ENCODE measurements at places on chromosomes 1 and 21. TPM values are rescaled to one million over a fixed set of nuclear protein-coding genes. Genes with fewer than 3 reads are reported as not detected.

Gene YIPF1
- 29.1 TPM for total RNA-seq

Gene CYP4Z1
- not detected for total RNA-seq

Gene UBE4B
- 66.0 TPM for total RNA-seq

Gene ST6GALNAC5
- 3.8 TPM for total RNA-seq

Gene IL10
- not detected for total RNA-seq

Gene ALG14
- total RNA-seq, result 2.7 TPM

DNA sequence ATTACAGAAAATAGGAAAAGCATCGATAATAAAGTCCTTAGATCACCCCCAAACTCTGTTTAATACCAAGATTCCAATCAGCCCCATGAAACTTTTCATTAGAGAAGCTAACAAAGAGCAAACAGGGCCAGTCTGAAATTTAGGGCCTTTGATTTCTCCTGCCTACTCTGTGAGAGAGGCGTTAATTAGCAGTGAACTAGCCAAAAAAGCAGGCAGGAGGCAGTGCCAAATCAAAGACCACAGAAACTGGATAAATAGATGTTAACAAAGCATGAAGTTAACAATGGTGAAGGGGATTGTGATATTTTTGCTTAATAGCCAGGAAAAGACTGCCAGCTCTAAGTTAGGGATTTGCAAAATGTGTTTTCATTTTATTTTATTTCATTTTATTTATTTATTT lies 11.2 kb downstream of the TAF5L start:
- no peak for DNase-seq

DNA sequence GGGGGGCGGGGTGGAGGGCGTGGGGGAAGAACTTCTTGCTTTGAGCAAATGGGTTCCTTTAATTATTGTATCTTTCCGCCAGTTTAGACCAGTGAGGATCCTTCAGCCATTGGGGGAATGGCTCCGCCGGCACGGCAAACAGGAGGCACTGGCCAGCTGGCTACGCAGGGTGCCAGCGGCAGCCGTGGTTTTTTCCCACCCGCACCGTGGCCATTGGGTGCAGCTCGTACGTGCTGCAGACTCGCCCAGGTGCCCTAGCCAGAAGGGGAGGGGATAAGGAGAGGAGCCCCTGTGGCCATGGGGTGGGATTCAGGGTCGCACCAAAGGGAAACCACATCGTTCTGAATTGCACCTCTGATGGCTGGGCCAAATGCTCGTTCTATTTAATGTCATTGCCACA lies 65.6 kb downstream of the RGSL1 start:
- no peak for DNase-seq

DNA sequence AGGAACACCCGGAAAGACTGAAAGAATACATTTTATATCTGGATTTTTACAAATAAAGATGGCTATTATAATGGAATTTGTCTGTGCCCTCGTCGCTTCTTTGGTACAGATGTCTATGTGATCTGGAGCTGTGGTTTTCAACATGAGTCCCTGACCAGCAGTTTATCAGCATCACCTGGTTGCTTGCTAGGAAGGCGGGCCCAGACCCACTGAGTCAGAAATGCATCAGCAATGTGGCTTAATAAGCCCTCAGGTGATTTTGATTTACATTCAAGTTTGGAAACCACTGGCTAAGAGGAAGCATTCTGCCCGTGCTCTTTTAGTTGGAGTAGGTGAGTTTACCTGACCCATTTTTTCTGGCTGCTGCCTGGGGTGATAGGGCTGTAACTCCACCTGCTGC lies 31.7 kb downstream of the ATP1A1 start:
- DNase-seq, result no peak

- DNase-seq, result no peak
Observed at GRCh38 chr1:12798911-12799310, 7.7 kb downstream of the PRAMEF1 start.

DNA sequence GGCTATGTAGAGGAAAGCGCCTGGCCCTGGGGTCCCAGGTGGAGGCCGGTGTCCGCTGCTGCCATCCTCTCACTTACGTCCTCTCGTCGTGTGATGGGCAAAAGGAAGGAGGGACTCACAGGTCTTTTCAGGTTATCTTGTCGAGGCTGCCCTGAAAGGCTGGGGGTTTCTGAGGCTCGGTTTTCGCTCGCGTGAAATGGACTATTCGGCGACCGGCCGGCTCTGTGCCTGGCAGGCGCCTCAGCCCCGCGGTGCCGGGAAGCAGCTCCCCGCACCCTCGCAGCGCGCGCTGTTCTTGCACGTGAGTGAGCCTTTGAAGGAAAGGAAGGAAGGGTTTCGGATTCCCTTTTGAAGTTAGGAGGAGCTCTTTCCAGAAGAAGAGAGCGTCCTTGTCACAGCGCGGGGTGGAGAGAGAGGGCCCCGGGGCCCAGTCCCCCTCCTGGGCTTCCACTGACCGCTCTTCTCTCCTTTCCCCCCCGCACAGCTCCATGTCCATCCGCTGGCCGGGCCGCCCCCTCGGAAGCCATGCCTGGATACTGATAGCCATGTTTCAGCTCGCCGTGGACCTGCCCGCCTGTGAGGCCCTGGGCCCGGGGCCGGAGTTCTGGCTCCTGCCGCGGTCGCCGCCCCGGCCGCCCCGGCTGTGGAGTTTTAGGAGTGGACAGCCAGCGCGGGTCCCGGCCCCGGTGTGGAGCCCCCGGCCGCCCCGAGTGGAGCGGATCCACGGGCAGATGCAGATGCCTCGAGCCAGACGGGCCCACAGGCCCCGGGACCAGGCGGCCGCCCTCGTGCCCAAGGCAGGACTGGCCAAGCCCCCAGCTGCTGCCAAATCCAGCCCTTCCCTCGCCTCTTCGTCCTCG lies 57.2 kb downstream of the AJAP1 start:
- peak; percentile 67 for DNase-seq

DNA sequence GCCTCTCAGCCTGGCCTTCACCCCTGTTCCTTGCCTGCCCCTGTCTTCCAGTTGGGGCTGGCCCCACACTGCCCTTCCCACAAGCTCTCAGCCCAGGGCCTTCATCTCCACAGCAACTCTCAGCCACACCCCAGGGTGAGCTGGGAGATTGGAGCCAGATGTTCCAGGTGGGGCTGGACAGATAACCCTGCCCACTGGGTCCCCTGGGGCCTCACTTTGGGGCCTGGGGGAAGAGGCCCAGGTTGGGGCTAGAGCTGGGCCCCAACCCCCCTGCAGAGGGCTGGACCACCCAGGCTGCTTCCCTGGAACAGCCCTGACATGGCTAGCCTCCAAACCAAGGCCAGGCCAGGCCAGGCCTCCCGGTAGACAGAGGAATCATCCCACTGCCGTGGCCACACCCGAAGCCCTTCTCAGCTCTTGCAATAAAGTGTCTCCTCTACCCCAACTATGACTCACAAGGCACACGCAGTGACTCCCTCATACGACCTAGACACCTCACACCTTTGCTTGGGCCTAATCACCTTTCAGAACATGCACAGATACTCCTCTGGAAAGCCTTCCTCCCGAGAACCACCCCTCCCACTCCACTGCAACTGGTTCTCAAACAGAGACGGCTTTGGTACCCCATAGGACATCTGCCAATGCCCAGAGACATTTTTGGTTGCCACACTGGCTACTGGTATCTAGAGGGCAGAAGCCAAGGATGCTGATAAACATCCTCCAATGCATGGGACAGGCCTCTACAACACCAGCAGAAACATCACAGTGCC lies 22.2 kb downstream of the SLC2A1 start:
- DNase-seq, result no peak

DNA sequence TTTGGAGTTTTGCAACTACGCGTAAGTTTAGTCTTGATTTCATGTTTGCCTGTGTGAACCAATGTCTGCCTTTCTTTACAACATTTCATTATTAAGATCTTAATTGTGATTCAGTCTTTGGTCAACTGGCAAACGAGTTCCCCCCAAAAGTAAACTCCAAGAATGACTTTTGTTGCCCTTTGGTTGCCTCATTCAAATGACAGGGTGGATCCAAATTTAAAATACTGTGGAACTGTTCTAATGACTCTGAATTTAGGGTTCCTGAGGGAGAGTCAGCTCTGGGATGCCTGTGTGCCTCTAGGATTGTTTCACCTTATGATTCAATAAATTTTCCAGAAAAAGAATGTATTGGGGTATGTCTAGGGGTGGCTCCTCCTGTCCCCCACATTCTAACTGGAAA lies 105.3 kb downstream of the KCNN3 start:
- no peak for DNase-seq

- no peak for DNase-seq
Observed at GRCh38 chr1:157133426-157133825, 4.8 kb downstream of the ETV3 start.

DNA sequence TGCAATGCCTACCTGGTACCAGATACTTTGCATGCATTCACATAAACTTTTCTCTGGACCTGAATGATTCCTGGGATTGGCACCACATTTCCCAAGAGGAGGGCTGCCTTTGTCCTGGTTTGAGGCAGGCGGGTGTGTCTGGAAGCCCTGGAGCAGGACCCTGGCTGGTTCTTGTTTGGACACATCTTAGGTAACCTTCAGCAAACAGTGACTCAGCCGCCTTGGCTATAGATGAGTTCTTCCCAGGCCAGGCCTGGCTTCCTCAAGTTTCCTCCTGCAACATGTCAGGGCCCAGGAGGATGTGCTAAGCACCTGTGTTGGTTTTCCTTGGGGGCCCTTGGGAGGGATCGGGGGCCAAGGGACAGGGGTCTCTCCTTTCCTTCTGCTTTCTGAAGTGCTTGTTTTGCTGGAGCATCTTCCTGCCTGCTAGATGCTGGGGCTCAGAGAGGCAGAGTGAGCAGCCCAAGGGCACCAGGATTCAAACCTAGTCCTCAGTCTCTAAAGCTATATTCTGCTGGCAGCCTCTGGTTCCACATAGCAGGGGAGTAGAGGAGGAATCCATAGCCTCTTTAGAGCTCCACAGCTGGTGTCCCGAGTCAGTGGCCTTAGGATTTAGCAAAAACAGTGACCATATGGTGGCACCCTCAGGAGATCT lies 38.2 kb downstream of the PAX7 start:
- no peak for DNase-seq

DNA sequence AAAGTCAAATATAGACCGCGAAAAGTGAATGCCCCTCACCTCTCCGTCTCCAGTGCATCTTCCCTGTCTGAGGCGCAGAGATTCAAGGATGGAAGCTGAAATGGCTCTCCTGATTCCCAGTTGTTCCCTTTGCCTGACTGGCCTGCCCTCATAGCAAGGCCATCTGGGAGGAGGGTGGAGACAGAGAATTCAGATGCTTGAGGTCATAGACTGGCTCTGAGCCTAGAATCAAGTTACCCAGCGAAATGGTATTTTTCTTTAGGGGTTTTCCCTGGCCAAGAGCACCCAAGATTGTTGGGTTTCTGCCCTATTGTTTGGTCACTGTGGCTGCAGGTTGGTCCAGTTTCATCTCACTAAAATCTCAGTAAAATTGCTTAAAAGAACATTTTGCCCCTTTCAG lies 7.2 kb downstream of the METTL13 start:
- DNase-seq, result no peak

DNA sequence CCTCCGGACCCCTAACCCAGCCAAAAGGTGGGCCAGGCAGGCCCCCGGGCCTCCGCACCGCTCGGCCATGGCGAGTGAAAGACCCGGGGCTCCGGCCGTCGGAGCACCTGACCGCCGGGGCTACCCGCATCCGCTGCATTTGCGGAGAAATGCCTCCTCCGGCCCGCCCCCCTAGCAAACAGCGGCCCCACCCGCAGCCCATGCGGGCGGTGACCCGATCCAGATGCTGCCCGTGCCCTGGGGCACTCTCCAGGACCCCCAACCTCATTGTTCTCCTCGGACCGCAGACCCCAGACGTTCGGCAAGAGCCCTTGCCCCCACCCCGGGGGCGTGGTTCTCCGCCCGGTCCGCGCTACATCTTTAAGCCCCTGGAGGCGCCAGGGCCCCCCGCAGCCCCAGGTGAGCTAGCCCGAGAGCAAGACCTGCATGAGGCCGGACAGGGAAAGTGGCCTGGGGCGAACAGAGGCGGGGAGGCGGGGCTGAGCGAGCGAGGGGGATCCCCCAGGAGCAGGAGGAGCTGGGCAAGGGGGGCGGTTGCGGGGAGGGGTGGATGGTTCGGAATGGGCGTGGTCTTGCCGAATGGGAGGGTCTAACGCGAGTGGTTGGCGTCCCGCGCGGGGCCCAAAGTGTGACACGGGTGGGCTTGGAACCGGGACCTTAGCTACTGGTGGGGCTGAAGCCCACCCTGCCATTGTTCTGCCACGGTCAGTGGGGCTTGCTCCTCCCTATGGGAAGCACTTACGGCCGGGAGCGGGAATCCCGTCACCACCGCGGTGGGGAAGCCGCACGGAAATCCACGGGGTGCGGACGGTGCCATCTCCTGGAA lies 6.3 kb upstream of the CRYBG2 start:
- DNase-seq, result peak; percentile 87

DNA sequence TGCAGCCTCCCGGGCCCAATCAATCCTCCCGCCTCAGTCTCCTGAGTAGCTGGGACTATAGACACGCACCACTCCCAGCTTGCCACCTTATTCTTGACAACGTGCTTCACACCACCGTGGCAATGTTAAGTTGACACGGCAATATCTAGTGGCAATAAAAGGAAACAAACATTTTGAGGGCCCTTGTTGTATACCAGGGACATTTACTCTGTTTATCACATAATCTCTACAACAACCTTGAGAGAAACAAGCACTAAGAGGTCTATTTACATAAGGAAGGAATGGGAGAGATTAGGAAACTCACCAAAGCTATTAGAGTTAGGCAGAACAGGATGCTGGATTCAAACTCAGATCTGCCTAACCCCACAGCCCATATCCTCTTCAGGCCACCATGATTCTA lies 3.1 kb downstream of the KLHDC8A start:
- DNase-seq, result no peak

DNA sequence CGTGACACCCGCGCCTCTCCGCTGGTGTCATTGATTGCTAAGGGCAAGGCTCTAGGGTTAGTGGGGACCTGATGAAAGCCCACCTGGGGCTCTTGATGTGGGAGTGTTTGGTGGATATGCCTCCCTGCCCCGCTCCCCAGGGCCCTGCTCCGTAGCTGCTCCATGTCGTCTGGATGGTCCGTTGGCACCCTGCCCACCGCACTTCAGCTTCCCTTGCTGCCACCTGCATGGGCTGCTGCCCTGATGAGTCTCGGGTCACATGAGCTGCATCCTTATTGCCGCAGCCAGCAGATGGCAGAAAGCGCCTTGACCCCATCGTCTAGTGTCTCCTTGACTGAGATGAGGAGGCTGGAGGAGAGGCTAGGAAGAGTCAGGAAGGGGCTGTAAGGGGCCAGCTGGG lies 439.4 kb downstream of the CAMTA1 start:
- peak; percentile 72 for DNase-seq

DNA sequence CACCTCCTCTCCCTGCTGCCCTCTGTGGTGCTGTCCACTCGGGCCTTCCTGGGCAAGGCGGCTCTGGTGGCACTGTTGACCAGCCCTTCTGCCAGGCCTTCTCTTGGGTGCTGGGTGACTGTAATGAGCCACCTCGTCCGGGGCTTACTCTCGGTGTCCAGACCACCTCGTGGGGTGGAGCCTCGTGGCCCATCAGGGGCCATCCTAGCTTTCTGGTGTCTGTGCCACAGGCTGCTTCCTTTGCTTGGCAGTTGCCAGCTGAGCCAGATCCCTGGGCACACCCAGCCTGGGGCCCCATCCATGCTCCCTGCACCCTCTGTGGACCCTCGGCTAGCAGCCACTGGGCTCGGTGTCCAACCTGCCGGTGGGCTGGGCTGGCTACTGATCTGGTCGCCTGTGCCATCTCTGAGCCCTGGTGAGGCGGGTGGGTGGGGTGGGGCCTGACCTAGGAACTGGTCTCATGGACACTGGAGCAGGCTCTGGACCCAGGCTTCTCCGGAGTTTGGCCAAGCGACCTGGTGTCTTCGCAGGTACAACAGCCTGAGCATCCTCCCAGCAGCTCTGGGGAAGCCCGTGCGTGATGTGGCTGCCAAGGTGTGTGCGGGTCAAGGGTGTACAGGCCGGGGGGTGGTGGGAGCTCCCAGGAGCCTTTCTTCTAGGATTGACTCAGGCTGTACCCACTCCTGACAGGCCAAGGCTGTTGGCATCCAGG lies 1.4 kb downstream of the PRXL2B start:
- no peak for DNase-seq

All from H9 (cell line).